ENCODE measurements at places on chromosomes 3 and 15.
A peak's percentile ranks its signal among the peaks of the same experiment; 100 is the strongest.

GRCh38 chr3:169186596-169186995 is 476.9 kb downstream of the MECOM start:
- DNase-seq, result no peak

DNA sequence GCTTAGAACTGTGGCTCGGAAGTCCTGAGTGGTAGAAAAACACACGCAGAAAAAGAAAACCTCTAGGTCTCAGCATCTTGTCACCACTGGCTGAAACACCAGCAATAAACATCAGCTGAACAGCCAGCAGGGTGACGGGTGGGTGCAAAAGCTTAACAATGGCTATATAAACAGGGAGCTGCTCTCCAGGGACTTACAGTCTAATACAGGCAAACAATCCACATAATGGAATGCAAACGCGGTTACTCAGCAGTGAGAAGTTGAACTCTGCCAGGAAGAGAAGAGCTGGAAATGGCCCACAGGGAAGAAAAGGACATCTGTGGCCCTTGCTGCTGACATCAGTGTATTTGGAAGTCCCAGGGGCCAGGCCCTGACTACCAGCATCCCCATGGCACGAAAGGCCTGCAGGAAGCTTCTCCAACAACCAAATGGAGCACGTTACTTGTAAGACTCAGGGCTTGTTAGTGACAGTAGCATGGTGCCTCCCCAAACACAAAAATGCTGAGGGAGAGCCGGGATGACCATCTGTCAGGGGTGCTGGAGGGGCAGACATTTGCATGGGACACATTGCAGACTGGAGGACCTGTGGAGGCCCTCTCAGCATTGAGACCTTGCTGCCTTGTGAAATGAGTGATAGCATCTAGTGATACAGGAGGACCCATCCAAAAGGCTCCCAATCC is 3.0 kb downstream of the HEG1 start:
- peak; percentile 8 for DNase-seq

DNA sequence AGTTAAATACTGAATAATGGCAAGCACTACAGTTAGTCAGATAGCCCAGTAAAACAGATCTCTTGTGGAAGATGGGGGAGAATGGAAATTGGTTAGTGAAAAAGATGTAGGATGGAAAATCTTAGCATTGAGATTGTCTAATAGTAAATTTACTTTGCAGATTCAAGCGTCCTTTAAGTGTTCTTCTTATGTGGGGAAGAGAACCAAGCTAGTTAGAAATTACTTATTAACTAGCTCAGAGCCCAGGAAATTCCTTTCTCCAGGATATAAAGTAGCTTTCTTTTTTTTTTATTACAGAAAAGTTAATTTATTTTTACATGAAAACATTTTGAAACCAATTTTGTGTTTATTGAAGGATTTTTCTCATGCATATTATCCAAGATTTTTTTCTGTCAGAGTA is 36.7 kb downstream of the TIPARP start:
- no peak for DNase-seq

GRCh38 chr3:13533885-13534301 is 15.0 kb upstream of the FBLN2 start:
- DNase-seq, result no peak

- DNase-seq, result no peak
These were observed 3.8 kb upstream of the LMOD3 start for GRCh38 chr3:69126216-69126615.

All from CD4-positive, alpha-beta T cell treated with Interleukin-17A for 4 hours (primary cell).